Activated naive CD8-positive, alpha-beta T cell treated with anti-CD3 and anti-CD28 coated beads for 36 hours (primary cell): ENCODE measurements at places on chromosomes 4 and X. TPM values are rescaled to one million over a fixed set of nuclear protein-coding genes. Genes with fewer than 3 reads are reported as not detected.
A peak's percentile ranks its signal among the peaks of the same experiment; 100 is the strongest.

DNA sequence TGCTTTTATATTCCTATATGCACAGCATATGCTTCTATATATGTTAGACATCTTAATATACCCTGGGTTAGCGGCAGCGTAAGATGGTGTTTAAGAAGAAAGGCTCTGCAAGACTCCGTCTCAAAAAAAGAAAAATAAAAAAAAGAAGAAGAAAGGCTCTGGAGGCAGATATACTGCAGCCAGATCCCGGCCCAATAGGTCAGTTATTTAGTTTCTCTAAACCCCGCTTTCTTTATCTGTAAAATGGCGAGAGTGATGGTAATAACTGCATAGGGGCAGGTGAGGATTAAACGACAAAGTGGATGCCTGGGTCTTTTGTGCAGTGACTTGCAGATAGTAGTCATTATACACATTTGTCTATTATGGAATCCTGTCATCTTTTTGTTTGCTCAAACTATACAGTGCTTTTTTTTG is 115.2 kb downstream of the NAA11 start:
- no peaks in the 10 kb centered on the region for H3K4me1 ChIP-seq
- no peak overlapping the region for H3K4me3 ChIP-seq
- H3K36me3 ChIP-seq, result no peaks in the 10 kb centered on the region
- no peak overlapping the region for H3K27ac ChIP-seq

- no peak for DNase-seq
- no peaks in the 10 kb centered on the region for H3K4me1 ChIP-seq
- no peaks in the 10 kb centered on the region for H3K27me3 ChIP-seq
- no peaks in the 10 kb centered on the region for H3K36me3 ChIP-seq
- H3K27ac ChIP-seq, result no peak overlapping the region
- no peak overlapping the region for H3K4me3 ChIP-seq
Observed at GRCh38 chr4:68077737-68078136, 51.9 kb downstream of the TMPRSS11F start.

DNA sequence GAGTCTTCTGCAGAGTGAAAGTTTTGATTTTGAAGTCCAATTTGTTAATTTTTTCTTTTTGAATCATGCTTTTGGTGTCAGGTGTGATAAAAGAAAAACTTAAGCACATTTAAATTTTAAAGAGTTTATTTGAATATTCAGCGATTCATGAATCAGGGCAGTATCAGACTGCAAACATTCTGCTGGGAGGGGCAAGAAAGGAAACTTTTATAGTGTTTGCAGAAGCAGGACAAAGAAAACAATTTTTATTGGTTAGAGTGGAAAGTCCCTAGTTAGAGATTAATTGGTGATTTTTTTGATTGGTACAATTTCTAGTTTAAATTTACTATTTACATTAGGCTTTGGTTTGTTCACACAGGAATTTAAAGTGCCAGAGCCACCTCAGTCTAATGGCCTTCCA is 1.5 kb upstream of the DIPK2B start:
- H3K36me3 ChIP-seq, result peaks cover 1% of the 10 kb centered on the region
- DNase-seq, result no peak
- peaks cover 32% of the 10 kb centered on the region for H3K27me3 ChIP-seq
- no peak overlapping the region for H3K4me3 ChIP-seq
- H3K4me1 ChIP-seq, result no peaks in the 10 kb centered on the region
- no peak overlapping the region for H3K27ac ChIP-seq

DNA sequence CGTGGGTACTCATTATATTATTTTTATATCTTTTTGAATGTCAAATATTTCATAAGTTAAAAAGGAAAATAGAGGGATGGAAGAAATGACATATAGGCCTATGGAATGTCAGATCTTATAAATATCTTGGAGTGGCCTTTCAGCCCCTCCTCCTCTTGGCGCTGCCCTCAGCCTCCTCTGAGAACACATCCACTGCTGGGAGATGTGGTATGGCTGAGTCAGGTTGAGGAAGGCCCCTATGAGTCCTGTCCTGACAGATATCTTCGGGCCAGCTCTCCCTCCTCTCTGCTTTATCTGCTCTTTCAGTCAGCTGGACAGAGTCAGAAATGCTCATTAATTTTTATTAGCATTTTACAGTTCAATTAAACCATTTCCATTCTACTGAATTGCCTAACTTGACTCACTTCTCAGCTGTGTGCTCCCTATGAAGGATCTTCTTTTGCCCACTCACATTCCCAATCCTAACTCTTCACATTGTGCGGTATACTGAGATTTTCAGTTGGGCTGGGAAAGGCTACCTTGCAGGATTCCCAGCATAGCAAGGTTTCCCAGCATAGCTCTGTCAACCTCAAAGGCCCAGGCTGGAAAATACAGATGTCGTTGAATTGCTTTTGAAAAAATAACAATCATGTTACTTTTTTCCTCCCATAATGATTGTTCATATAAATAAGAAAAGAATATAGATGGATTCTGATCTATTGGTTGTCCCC is 128.0 kb downstream of the ARHGEF9 start:
- H3K4me3 ChIP-seq, result no peak overlapping the region
- H3K27me3 ChIP-seq, result no peaks in the 10 kb centered on the region
- no peak for DNase-seq
- H3K36me3 ChIP-seq, result peaks cover 24% of the 10 kb centered on the region
- H3K4me1 ChIP-seq, result no peaks in the 10 kb centered on the region

DNA sequence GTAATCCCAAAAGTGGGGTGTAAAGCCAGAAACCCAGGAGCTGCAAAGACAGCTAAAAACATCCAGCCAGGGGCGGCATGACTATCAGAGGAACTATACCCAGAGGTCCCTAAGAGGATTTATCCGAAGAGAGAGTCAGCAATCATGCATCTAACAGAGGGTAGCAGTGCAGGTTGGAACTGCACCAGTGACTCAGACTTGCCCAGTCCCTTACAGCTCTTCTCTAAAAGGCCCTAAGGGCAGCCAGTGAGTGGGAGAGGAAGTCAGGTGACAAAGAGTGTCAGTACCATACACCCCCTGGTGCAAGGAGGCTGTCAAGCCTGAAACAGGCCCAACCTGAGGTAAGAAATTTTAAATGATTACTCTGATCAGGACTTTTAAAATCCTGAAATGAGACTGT is 88.1 kb downstream of the CAMK2D start:
- DNase-seq, result peak; percentile 44
- no peak overlapping the region for H3K4me3 ChIP-seq
- H3K27me3 ChIP-seq, result no peaks in the 10 kb centered on the region
- H3K36me3 ChIP-seq, result peaks cover 41% of the 10 kb centered on the region

DNA sequence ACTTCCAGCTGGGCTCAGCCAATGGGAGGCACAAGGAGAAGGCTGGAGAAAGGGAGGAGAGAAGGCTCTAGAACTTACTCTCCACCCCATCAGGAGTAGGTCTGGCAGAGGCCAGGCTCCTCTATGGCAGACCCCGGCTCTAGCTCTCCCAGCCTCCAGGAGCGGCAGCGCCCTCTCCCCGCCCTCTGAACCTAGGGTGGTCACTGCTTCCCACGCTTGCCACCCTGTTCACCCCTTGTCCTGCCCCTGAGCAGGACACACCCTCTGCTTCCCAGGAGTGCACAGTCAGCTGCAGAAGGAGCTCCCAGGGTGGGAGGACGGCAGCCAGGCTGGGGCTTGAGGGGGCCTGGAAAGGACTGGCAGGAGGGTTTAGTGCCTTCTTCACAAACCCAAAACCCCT is 53.0 kb upstream of the CRMP1 start:
- H3K4me3 ChIP-seq, result no peak overlapping the region

- peak overlapping the region; percentile 51 for H3K4me3 ChIP-seq
- peaks cover 29% of the 10 kb centered on the region for H3K4me1 ChIP-seq
- H3K27ac ChIP-seq, result peak overlapping the region; percentile 60
- H3K27me3 ChIP-seq, result no peaks in the 10 kb centered on the region
- H3K36me3 ChIP-seq, result peaks cover 23% of the 10 kb centered on the region
Observed at GRCh38 chr4:53012738-53013137, 150.6 kb downstream of the RASL11B start.

DNA sequence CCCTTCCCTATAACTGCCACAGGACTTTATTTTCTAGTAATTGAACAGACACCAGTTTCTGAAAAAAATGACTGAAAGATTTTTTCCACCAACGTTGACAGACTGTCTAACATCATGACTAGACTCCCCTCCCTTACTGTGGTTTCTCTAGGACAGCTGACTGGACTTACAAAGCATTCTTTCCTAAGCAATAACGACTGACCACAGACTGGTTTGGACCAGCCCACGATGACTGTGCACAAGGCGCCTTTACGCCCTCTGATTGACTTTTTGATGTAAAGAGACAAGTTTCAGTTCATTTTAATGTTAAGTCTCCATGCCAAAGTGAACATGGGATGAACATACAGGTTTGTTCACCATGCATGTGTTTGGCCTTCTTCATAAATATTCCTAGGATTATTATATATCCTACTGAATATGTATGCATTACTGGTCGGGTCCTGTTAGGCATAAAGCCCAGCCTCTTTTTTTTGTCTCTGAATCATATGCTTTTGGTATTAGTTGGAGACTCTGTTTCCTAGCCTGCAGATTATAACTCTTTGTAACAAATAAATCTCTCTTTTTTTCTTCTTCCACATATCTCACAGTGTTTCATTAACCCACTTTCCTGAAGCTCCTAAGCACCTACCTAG is 50.5 kb upstream of the UGT2B4 start:
- no peak overlapping the region for H3K27ac ChIP-seq
- H3K4me3 ChIP-seq, result no peak overlapping the region
- no peaks in the 10 kb centered on the region for H3K36me3 ChIP-seq

- no peak overlapping the region for H3K27ac ChIP-seq
- no peaks in the 10 kb centered on the region for H3K4me1 ChIP-seq
- no peak for DNase-seq
- no peaks in the 10 kb centered on the region for H3K36me3 ChIP-seq
- no peaks in the 10 kb centered on the region for H3K27me3 ChIP-seq
Observed at GRCh38 chr4:89136525-89136924, 25.2 kb downstream of the TIGD2 start.

GRCh38 chr4:104420766-104421165 is 73.9 kb downstream of the CXXC4 start:
- H3K27me3 ChIP-seq, result peaks cover 5% of the 10 kb centered on the region
- no peaks in the 10 kb centered on the region for H3K4me1 ChIP-seq
- no peaks in the 10 kb centered on the region for H3K36me3 ChIP-seq
- H3K4me3 ChIP-seq, result no peak overlapping the region
- no peak for DNase-seq

GRCh38 chr4:121041307-121042090 is 30.8 kb downstream of the NDNF start:
- peak overlapping the region; percentile 22 for H3K4me3 ChIP-seq
- H3K4me1 ChIP-seq, result peaks cover 24% of the 10 kb centered on the region
- no peaks in the 10 kb centered on the region for H3K36me3 ChIP-seq
- H3K27me3 ChIP-seq, result no peaks in the 10 kb centered on the region
- DNase-seq, result peak; percentile 29

- no peaks in the 10 kb centered on the region for H3K4me1 ChIP-seq
- peaks cover 9% of the 10 kb centered on the region for H3K36me3 ChIP-seq
- H3K27ac ChIP-seq, result no peak overlapping the region
Observed at GRCh38 chrX:123603491-123603890, 129.4 kb downstream of the THOC2 start.

DNA sequence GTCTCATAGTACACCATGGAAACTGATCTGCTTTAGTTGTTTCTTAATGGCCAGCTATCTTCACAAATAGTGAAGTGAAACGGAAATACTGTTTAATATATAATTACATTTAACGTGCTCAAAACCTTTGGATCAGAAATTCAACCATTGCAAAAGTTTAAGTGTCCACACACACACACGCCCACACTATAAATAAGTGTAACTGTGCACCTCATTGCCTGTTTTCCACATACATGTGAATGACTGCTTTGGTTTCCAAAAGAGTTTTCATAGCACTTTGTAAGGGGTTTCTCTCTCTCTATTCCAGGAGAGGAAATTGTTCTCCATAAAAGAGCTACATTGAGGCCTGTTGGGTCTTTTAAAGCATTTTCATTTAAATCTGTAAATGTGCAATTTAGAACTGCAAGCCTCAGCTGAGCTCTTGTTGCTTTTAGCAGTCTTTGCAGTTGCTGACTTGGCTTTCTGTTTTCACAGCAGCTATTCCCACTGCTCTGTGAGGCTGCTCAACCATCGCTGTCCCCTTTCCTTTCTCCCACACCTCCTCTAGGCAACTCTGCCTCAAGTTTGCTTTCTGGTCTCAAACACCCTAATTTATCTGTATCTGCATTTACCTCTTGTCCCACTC is 94.5 kb downstream of the RAPGEF2 start:
- DNase-seq, result no peak
- no peaks in the 10 kb centered on the region for H3K27me3 ChIP-seq
- peaks cover 6% of the 10 kb centered on the region for H3K4me1 ChIP-seq
- no peak overlapping the region for H3K4me3 ChIP-seq
- H3K36me3 ChIP-seq, result peaks cover 4% of the 10 kb centered on the region

DNA sequence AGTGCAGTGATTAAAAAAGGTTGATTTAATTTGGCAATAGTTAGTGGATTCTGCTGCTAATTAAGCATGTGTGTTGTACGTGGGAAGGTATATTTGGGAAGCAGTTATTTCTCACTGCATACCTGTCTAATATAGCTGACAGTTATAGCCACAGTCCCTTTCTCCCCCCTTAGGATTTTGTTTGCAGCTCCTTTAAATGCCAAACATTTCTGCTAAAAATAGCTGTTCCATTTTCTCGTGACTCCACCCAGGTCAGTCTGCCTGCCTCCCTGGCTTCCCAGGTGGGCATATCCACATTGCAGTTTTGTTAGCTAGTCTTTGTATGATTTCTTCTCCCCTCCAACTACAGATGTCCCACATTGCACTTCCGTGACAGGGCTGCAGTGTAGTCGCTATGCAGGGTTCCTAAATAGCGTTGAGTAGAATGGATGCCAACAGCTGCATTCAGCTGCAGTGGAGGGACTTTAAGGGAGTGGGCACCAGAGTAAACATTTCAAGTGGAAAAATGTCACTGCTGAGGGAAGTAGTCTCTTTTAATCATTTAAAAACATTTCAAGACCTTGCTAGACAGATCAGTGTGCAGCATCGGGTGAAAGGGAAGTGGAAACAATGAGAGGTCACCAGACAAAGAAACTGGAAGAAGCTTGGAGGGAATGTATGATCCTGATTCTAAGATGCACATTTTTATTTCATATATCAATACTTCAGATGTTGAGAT is 326.3 kb downstream of the RAPGEF2 start:
- H3K4me1 ChIP-seq, result peaks cover 5% of the 10 kb centered on the region
- H3K4me3 ChIP-seq, result no peak overlapping the region
- H3K27me3 ChIP-seq, result peaks cover 6% of the 10 kb centered on the region
- no peak overlapping the region for H3K27ac ChIP-seq
- DNase-seq, result no peak

- no peak for DNase-seq
- H3K27ac ChIP-seq, result no peak overlapping the region
- H3K4me3 ChIP-seq, result no peak overlapping the region
- no peaks in the 10 kb centered on the region for H3K36me3 ChIP-seq
- peaks cover 2% of the 10 kb centered on the region for H3K4me1 ChIP-seq
- H3K27me3 ChIP-seq, result no peaks in the 10 kb centered on the region
Observed at GRCh38 chrX:123830309-123830708, 29.5 kb upstream of the XIAP start.

The C4orf50 gene
- total RNA-seq, result not detected

The GNL3L gene
- total RNA-seq, result 91.2 TPM

The EDA gene
- 1.4 TPM for total RNA-seq

The CDS1 gene
- 0.12 TPM for total RNA-seq

The RBMXL3 gene
- total RNA-seq, result not detected

The ZIC3 gene
- total RNA-seq, result not detected

The PRR27 gene
- total RNA-seq, result not detected

The TRO gene
- total RNA-seq, result 5.9 TPM

The ADGRL3 gene
- not detected for total RNA-seq

The PNMA5 gene
- total RNA-seq, result not detected

The PAGE5 gene
- 1.5 TPM for total RNA-seq

The FAM47B gene
- total RNA-seq, result not detected

The PRRG3 gene
- total RNA-seq, result not detected
